Placental epithelial cell (primary cell): ENCODE measurements at places on chromosomes 13 and 19. TPM values are rescaled to one million over a fixed set of nuclear protein-coding genes. Genes with fewer than 3 reads are reported as not detected.

SIAH3 gene
- total RNA-seq: not detected in 2 replicates

DAND5 gene
- total RNA-seq: 0.11 TPM in 1 of 2 replicates, not detected in the other

PET100 gene
- 3.6 and 13.3 TPM in 2 replicates for total RNA-seq

HIPK4 gene
- 0.22 and 0.39 TPM in 2 replicates for total RNA-seq

IL11 gene
- 5.1 and 7.7 TPM in 2 replicates for total RNA-seq

ZNF471 gene
- total RNA-seq: 4.4 and 6.7 TPM in 2 replicates

LCP1 gene
- total RNA-seq: 1.6 and 4.3 TPM in 2 replicates

PCDH20 gene
- total RNA-seq: 0.79 TPM in 1 of 2 replicates, not detected in the other
